ENCODE measurements at places on chromosomes 5 and 9.

GRCh38 chr5:60743511-60744314, 43.7 kb upstream of the DEPDC1B start:
- H3K4me3 ChIP-seq, result no peak overlapping the region
- no peak for DNase-seq
- H3K4me1 ChIP-seq, result no peaks in the 10 kb centered on the region
- no peaks in the 10 kb centered on the region for H3K36me3 ChIP-seq

DNA sequence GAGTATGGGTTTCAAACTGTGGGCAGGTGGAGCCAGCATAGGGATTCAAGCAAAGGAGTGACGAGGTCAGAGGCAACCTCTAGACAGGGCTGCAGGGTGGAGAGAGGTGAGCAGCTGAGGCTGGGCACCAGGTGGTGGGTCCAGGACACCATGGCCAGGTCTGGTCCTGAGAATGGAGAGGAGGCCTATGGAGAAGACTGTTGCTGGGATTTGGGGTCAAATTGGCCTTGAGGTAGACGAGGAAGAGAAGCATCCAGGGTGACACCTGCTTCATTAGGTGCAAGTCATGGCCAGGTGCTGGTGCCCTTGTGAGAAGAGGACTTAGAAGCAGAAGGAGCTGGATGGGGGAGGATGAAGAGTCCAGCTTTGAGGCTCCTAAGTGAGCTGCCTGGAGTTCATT, 99.6 kb downstream of the NSG2 start:
- no peaks in the 10 kb centered on the region for H3K27me3 ChIP-seq
- no peak overlapping the region for H3K27ac ChIP-seq
- H3K4me1 ChIP-seq, result no peaks in the 10 kb centered on the region
- H3K4me3 ChIP-seq, result no peak overlapping the region
- H3K36me3 ChIP-seq, result no peaks in the 10 kb centered on the region
- DNase-seq, result no peak

DNA sequence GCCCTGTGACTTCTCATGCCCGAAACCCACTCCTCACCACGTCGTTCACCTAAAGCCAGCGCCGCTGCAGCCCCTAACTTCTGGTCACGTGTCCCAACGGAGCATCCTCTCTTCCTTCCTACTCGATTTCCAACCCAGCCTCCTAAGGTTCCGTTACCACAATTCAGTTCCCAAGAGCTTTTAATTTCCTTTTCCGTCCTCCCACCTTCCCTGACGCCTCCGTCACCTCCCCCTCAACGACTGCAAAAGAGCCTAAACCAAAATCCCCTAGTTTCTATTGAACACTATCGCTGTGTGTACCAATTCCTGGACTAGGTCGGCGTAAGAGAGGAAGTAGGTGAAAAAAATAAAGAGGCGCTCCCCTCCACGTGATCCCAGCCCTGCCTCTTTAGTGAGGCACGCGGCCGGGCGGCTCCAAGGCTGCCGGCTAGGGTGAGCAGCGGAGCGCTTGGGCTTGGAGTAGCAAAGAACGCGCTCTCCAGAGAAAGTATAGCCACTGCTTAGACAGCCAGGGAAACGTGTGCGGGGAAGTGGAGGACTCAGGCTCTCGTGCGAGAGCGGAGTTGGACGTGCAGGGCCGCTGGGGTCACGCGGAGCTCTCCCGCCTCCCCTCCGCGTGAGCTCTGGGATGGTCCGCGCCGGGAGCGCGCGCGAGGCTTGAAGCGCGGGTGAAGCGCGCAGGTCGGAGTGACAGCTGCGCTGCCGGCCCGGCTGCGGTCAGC, at the start of the genes CENPP and NOL8:
Gene CENPP, plus strand, starts transcription at position 685 of the 722 bp plus-strand sequence.
Gene NOL8, minus strand, starts transcription at position 82 of the 722 bp plus-strand sequence. CDS start 1,189 bp downstream, outside the sequence.
- H3K4me3 ChIP-seq, result peak within 1 kb of the TSS; percentile 79
- H3K27ac ChIP-seq, result peak within 1 kb of the TSS; percentile 90
- no peaks in the 10 kb centered on the region for H3K4me1 ChIP-seq
- no peaks in the 10 kb centered on the region for H3K27me3 ChIP-seq
- DNase-seq, result peak; percentile 86

DNA sequence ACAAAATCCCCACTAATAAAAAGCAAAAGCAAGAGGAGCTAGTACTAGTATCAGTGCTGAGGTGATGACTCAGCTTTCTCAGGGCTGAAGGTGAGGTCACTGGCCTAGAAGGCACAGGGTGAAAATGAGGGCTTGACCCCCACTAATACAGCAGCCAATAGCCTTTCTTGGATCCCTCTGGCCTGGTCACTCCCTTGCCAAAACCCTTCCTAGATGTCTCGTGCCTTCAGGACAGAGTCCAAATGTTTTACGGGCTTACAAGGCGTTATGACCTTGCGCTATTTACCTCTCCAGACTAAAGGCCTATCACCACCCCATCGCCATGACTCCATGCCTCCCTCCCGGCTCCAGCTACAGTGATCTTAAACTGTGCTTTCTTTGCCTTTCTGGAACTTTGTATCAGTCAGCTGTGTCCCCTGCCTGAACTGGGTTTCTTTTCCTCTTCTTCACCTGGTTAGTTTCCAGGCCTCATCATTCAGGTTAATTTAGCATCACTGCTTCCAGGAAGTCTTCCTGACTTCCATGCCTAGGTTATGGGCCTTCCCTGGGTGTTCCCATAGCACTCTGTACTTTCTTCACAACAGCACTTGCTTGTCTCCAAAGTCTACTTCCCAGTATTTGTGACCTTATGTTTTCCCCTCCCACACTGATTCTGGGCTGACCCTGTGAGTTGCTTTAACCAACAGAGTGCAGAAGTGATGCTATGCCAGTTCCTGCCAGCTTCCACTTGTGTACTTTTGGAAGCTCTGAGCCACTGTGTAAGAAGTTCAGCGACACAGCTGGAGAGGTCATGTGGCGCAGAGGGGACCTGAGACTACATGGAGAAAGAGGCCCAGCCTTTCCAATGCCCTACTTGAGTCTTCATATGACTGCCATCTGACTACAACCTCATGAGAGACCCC, 4.2 kb upstream of the DELE1 start:
- H3K36me3 ChIP-seq, result no peaks in the 10 kb centered on the region
- no peak for DNase-seq
- peak overlapping the region; percentile 14 for H3K27ac ChIP-seq
- H3K27me3 ChIP-seq, result no peaks in the 10 kb centered on the region

- peaks cover 9% of the 10 kb centered on the region for H3K4me1 ChIP-seq
- no peak for DNase-seq
- no peak overlapping the region for H3K4me3 ChIP-seq
- H3K27me3 ChIP-seq, result no peaks in the 10 kb centered on the region
These were observed 2.8 kb upstream of the SMARCA2 start for GRCh38 chr9:2012347-2012746.

DNA sequence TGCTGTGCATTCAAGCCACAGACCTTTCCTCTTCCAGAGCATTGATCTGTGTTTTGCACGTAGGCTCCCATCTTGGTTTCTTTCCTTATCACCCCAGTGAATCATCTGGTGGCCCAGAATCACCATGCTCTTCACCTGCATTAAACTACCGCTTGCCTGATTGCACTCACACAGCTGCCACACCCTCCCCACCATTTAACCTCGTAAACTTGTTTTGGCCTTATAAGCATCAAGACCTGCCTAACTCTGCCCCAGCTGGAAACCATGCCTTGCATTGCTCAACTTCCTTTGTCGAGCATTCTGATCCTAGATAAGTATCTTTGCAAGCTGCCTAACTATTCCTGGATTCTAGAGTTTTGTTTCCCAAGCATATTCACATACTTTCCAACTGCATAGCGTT, 369.6 kb upstream of the SEMA6A start:
- DNase-seq, result no peak
- H3K4me3 ChIP-seq, result no peak overlapping the region
- H3K4me1 ChIP-seq, result no peaks in the 10 kb centered on the region
- H3K27me3 ChIP-seq, result no peaks in the 10 kb centered on the region
- no peak overlapping the region for H3K27ac ChIP-seq
- no peaks in the 10 kb centered on the region for H3K36me3 ChIP-seq

GRCh38 chr9:33517373-33517772, 6.7 kb upstream of the ANKRD18B start:
- no peak overlapping the region for H3K27ac ChIP-seq
- DNase-seq, result peak; percentile 50

GRCh38 chr5:112646139-112646936, 91.3 kb upstream of the APC start:
- H3K27me3 ChIP-seq, result no peaks in the 10 kb centered on the region
- no peak overlapping the region for H3K4me3 ChIP-seq
- no peak overlapping the region for H3K27ac ChIP-seq
- no peaks in the 10 kb centered on the region for H3K36me3 ChIP-seq

GRCh38 chr5:66864240-66864884, 268.2 kb downstream of the MAST4 start:
- H3K27me3 ChIP-seq, result no peaks in the 10 kb centered on the region
- no peaks in the 10 kb centered on the region for H3K4me1 ChIP-seq
- no peaks in the 10 kb centered on the region for H3K36me3 ChIP-seq
- no peak overlapping the region for H3K4me3 ChIP-seq
- H3K27ac ChIP-seq, result no peak overlapping the region

GRCh38 chr5:168408561-168409305, 77.5 kb upstream of the RARS1 start:
- peaks cover 7% of the 10 kb centered on the region for H3K36me3 ChIP-seq
- DNase-seq, result no peak
- no peak overlapping the region for H3K4me3 ChIP-seq
- H3K27me3 ChIP-seq, result no peaks in the 10 kb centered on the region

DNA sequence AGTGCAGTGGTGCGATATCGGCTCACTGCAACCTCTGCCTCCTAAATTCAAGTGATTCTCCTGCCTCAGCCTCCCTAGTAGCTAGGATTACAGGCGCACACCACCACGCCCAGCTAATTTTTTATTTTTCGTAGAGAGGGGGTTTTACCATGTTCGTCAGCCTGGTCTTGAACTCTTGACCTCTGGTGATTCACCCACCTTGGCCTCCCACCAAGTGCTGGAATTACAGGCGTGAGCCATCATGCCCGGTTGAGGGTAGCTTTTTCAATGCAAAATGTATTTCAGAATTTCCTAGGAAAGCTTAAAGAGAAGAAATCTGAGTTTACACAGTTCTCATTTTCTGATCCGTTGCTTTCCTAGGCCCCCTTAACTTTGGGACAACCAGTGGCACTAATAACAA, 15.7 kb downstream of the BDP1 start:
- no peak overlapping the region for H3K4me3 ChIP-seq
- no peaks in the 10 kb centered on the region for H3K4me1 ChIP-seq
- peaks cover 80% of the 10 kb centered on the region for H3K36me3 ChIP-seq
- no peak overlapping the region for H3K27ac ChIP-seq
- DNase-seq, result no peak
- no peaks in the 10 kb centered on the region for H3K27me3 ChIP-seq

GRCh38 chr9:117815315-117815714, 111.1 kb downstream of the TLR4 start:
- no peak overlapping the region for H3K4me3 ChIP-seq
- no peak overlapping the region for H3K27ac ChIP-seq
- H3K27me3 ChIP-seq, result no peaks in the 10 kb centered on the region
- no peaks in the 10 kb centered on the region for H3K4me1 ChIP-seq

DNA sequence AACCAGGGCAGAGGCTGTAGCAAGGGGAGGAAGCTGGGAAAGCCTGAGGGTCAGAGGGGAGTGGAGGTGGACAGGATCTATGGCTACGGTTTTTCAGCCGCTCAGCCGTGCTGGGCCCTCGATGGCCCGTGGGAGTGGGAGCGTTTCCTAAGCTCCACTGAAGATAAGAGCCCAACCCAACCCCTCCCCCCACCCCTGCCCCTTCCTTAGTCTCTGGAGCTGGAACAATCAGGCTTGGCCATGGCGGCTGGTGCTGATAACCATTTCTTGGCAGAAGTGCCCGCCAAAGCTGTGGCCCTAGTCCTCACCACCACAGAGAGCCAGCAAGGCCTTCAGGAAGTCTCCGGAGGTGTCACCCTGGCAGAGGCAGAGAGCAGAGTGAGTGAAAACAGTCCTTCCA, 20.3 kb upstream of the TNIP1 start:
- peak overlapping the region; percentile 44 for H3K27ac ChIP-seq
- no peak for DNase-seq
- H3K36me3 ChIP-seq, result peaks cover 21% of the 10 kb centered on the region
- no peak overlapping the region for H3K4me3 ChIP-seq
- no peaks in the 10 kb centered on the region for H3K27me3 ChIP-seq

GRCh38 chr5:110916381-110917049, 155.0 kb upstream of the TSLP start:
- no peaks in the 10 kb centered on the region for H3K4me1 ChIP-seq
- no peaks in the 10 kb centered on the region for H3K27me3 ChIP-seq
- no peak overlapping the region for H3K4me3 ChIP-seq
- no peak overlapping the region for H3K27ac ChIP-seq

DNA sequence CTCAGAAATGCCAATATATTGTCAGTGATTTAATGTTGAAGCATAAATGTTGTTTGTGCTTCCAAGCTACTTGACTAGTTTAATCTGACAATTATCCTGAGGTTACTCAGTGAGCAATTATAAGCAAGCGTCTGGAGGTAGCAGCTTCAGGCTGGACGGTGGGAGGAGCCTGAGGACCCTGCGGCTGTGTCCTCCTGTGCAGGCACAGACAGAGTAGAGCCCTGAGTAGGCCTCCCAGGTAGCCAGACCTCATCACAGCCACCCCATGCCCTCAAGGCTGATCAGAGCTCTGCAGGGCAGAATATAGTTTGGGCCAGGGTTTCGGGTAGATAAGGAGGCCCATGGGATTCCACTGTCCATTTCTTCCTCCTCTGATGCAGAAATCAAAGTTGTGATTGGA, 153.6 kb downstream of the DRD1 start:
- H3K4me3 ChIP-seq, result no peak overlapping the region
- H3K27me3 ChIP-seq, result no peaks in the 10 kb centered on the region
- H3K4me1 ChIP-seq, result no peaks in the 10 kb centered on the region
- no peak for DNase-seq
- H3K36me3 ChIP-seq, result no peaks in the 10 kb centered on the region

- no peak for DNase-seq
- H3K27ac ChIP-seq, result peak overlapping the region; percentile 51
- H3K36me3 ChIP-seq, result no peaks in the 10 kb centered on the region
- H3K4me3 ChIP-seq, result no peak overlapping the region
These were observed 16.3 kb downstream of the ARHGEF37 start for GRCh38 chr5:149597618-149598017.

DNA sequence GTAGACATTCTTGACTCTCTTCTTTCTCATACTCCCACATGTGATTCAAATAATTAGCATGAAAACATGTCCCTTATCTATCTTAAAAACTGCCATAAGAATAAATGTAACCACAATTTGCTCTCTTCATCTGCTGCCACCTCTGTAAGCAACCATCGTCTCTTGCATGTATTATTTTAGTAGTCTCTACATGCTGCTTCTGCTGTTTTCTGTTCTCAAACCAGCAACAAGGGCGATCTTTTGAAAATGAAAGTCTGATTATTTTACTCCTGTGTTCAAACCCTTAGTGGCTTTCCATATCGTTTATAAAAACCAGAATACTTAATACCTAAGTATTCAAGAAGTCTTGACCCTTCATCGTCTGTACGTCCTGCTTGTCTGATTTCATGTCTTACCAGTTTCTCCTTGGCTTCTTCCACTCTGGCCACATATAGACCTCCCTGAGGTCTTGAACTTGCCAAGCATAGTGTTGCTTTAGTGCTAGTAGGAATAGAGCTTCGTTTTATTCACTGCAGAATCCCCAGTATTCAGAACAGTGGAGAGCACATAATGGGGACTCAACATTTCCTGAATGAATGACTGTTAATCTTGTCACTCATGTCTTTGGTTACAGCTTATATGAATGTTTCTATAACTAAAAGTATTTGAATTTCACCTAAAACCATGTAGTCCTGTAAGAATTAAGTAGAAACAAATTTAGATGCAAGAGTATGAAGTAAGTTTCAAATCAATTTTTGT, 10.6 kb downstream of the CDC42SE2 start:
- H3K36me3 ChIP-seq, result no peaks in the 10 kb centered on the region
- H3K27ac ChIP-seq, result no peak overlapping the region
- no peaks in the 10 kb centered on the region for H3K27me3 ChIP-seq
- peaks cover 16% of the 10 kb centered on the region for H3K4me1 ChIP-seq
- no peak overlapping the region for H3K4me3 ChIP-seq

GRCh38 chr5:7540736-7541485, 145.0 kb downstream of the ADCY2 start:
- H3K36me3 ChIP-seq, result no peaks in the 10 kb centered on the region
- no peak overlapping the region for H3K27ac ChIP-seq
- H3K4me3 ChIP-seq, result no peak overlapping the region
- DNase-seq, result no peak

Data from Peyer's patch (tissue), 4 donors.